Neural crest cell (in vitro differentiated cells): ENCODE measurements at places on chromosomes 16 and 17.

GRCh38 chr17:69796078-69796477 is 278.9 kb upstream of the KCNJ16 start:
- no peak for DNase-seq

GRCh38 chr16:65909310-65910050 is 457.0 kb upstream of the CDH5 start:
- DNase-seq, result no peak

GRCh38 chr17:55200904-55201303 is 63.9 kb upstream of the HLF start:
- DNase-seq, result no peak

- no peak for DNase-seq
Observed at GRCh38 chr16:51556694-51557340, 405.7 kb upstream of the SALL1 start.

DNA sequence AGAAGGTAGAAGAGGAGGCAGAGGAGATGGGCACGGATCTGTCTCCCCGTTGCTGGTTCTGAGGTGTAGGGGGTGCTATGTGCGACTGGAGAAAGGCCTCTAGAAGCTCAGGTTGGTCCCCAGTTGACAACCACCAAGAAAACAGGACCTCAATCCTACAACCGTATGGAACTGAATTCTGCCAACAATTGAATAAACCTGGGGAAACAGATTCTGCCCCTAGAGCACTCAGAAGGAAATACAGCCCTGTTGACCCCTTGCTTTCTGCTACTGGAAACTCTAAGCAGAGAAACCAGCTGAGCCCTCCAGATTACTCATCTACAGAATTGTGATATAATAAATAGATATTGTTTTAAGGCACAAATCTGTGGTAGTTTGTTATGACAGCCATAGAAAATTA is 313.0 kb upstream of the GOT2 start:
- DNase-seq, result no peak

GRCh38 chr17:50687200-50688066 is 20.3 kb downstream of the ANKRD40 start:
- no peak for DNase-seq

- DNase-seq, result no peak
Observed at GRCh38 chr16:53924331-53925106, 220.6 kb downstream of the FTO start.

DNA sequence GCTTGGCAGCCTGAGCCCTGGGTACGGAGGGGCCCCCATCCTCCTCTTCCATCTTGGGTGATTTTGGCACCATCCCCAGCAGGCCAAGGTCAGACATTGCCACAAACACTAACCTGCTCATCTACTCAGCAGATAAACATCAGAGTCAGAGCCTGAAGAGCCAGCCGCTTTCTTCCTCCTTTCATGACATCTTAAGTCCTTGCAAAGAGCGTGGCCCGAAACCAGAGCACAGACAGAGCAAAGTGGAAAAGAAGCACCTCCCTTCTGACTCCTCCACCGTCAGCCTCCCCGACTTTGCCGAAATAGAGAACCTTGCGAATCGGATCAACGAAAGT is 60.4 kb upstream of the RPH3AL start:
- DNase-seq, result no peak

- DNase-seq, result no peak
Observed at GRCh38 chr16:83211711-83212110, 584.9 kb downstream of the CDH13 start.

GRCh38 chr17:73304971-73305812 is 6.6 kb downstream of the CDC42EP4 start:
- DNase-seq, result no peak
